ENCODE measurements at places on chromosomes 11 and 22.

DNA sequence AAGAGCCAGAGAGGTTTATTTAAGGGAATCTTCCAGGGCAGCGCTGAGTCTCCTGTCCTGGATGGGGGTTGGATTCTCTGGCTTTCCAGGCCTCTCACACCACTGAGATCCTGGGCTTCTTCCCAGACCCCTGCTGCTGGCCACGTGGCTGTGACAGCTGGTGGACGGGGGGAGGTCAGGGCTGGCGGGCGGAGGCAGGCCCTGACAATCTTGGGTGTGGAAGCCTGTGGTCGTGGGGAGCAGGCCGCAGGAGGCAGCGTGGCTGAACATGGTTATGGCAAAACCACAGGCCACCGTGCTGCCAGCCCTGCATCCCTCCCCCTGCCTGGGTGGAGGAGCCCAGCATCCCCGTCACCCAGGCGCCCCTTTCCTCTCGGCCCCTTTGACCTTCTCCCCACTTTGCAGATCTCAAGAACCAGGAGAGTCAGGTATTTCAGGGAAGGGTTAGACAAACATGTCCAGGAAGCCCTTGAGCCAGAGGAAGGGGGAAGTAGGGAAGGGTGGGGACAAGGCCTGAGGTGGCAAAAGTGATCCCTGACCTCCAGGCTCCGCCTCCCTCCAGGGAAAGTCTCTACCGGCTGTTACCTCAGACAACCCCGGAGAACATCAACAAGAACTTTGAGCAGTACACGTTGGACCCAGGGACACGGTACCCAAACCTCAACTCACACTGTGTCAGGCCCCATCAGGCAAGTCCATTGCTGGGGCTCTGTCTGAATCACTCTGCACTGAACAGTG is 111.8 kb downstream of the MICAL2 start:
- peak; percentile 60 for DNase-seq

DNA sequence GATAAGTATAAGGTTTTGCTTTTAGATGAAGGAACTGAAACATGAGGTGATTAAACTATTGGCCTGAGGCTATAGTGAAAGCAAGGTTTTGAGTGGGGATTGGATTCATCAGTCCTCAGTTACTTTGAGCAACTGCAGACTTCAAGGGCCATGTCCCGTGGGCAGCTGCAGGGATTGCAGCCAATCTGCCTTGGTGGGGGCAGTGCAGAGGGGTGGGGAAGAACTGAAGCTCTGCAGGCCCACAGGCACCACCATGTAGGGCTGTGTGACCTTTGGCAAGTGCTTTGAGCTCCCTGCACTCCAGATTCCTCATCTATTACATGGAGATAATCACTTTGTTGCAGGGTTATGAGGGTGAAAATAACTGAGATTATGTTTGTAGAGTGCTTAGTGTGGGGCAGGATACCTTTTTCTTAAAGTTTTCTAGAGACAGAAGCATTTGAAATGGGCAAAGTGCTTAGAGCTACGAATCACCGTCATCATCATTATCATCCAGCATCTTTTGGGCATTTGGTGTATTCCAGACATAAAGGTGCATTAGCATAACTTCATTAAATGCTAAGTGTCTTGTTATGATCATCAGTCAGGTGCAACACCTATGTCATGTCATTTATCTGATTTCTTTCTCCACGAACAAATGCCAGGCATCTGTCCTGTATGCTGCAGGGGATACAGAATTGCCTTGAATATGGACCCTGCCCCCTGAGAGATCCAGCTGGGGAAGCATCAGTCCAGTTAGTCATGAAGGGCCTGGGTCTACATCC is 72.1 kb upstream of the TENM4 start:
- DNase-seq, result no peak

DNA sequence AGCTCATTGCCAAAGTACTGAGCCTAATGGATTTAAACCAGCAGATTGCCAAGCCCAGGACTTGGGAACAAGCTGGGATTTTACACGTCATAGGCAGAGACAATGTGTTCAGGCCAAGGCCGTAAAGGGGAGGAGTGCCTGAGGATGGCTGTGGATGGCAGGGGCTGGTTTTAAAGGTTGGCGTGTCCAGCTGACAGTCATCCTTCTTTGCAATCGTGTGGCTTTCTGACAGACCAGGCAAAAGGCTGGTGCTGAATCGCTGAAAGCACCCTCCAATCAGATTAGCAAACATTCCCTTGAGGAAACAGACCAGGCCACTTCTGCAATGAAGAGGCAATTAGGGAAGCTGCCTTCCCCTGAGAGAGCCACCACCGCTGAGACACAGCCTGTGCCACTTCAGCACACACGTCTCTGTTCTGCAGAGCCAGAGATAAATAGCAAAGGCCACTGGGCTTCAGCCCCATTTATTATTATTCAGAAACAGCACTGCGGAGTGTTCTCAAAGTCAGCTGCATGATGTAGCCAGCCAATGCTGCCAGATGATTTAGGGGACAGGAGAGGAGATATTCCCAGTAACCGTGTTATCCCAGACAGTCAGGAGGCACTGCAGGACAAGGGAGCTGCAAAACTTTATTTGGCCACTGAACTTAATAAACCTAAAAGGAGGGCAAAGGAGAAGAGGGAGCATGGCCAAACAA is 54.2 kb upstream of the CSNK2A3 start:
- no peak for DNase-seq

GRCh38 chr11:110613197-110613918 is 98.9 kb downstream of the ARHGAP20 start:
- no peak for DNase-seq

- DNase-seq, result no peak
Observed at GRCh38 chr22:42343531-42344081, 73.2 kb upstream of the TCF20 start.

DNA sequence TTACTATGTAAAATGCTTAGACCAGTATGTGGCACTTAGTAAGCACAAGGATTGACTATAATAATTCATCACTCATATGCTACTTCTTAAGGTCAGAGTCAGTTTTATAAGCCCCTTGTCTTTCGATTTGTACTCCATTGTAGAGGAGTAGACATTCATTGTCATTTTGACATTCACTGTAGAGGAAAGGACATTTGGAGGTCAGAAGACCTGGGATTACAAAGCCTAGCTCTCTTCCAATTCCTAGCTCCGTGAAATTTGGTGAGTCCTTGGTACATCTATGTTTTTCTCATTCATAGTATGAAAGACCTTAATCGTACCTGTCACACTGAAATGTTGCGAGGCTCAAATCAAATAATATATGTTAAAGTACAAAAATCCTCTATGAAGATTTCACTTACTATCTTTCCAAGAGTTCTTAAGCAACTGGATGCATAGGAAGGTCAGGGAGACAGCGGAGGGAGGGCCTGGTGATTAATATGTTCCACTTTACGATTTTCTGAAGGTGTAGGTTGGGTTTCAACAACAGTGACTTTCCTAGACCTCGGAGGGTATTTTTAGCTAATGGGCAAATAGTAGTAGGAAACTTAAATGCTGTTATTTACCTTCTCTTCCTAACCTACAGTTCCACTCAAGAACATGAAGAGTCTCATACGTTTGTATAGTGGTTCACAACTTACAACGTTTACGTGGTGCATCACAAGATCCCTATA is 1.4 kb upstream of the EMSY start:
- no peak for DNase-seq

- no peak for DNase-seq
Observed at GRCh38 chr11:12846786-12847615, 162.1 kb upstream of the RASSF10 start.

DNA sequence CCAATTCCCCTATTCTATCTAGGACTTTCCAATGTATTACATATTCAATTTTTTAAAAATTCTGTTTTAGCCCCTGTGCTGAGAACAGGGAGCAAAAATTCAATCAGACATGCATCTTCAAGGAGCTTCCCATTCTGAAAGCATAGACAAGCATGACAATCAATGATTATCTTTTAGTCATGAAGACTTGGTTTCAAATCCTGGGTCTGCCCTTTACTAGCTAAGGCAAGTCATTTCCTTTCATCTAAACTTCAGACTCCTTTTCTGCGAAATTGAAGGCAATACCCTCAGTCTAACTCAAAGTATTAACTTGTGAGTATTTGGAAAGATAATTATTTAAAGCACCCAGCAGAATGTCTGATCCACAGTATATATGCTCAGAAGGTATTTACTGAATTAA is 24.1 kb downstream of the PAK1 start:
- no peak for DNase-seq

DNA sequence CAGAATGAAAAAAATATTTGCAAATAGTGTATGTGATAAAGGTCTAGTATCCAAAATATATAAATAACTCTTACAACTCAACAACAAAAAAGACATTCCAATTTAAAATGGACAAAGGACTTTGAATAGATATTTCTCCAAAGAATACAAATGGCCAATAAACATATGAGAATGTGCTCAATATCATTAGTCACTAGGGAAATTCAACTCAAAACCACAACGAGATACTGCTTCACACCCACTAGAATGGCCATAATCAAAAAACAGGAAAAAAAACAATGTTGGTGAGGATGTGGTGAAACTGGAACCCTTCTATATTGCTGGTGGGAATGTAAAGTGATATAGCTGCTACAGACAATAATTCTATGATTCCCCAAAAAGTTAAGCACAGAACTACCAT is 38.6 kb upstream of the RPS13 start:
- no peak for DNase-seq

DNA sequence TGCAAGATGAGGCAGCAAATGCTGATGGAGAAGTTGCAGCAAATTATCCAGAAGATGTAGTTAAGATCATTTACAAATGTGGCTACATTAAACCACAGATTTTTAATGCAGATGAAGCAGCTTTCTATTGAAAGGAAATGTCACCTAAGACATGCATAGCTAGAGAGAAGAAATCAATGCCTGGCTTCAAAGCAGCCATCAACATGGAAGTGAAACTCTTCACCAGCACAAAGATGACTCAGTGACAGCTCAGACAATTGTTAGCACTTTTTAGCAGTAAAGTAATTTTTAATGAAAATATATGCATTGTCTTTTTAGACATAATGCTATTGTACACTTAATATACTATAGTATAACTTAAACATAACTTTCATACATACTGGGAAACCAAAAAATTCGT is 71.4 kb downstream of the FANCF start:
- no peak for DNase-seq

GRCh38 chr11:44989831-44990566 is 39.3 kb upstream of the TP53I11 start:
- DNase-seq, result no peak

DNA sequence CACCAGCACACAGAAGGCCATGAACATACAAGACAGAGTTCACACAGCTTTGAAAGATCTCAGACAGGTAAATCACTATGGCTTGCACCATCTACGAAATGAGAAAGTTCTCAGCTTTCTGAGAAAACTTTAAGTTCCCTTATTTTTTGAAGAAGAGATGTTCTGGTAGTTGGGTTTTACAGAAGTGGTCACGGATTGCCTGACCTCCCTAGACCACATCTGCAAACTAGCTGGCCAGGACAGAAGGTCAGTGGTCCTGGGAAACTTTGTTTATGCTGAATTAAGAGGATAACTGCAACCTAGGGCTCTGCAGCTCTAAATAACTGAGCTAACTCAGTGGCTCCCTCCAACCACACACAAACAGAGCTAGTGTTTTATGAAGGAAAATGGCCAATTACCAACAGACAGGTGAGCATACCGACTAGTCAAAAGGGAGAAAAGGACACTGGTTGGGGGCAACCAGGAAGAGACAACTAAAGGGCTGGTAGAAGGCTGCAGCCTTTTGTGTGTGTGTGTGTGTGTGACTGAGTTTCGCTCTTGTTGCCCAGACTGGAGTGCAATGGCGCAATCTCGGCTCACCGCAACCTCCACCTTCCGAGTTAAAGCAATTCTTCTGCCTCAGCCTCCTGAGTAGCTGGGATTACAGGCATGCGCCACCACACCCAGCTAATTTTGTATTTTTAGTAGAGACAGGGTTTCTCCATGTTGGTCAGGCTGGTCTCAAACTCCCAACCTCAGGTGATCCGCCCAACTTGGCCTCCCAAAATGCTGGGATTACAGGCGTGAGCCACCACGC is 8.5 kb upstream of the SCN2B start:
- DNase-seq, result no peak

DNA sequence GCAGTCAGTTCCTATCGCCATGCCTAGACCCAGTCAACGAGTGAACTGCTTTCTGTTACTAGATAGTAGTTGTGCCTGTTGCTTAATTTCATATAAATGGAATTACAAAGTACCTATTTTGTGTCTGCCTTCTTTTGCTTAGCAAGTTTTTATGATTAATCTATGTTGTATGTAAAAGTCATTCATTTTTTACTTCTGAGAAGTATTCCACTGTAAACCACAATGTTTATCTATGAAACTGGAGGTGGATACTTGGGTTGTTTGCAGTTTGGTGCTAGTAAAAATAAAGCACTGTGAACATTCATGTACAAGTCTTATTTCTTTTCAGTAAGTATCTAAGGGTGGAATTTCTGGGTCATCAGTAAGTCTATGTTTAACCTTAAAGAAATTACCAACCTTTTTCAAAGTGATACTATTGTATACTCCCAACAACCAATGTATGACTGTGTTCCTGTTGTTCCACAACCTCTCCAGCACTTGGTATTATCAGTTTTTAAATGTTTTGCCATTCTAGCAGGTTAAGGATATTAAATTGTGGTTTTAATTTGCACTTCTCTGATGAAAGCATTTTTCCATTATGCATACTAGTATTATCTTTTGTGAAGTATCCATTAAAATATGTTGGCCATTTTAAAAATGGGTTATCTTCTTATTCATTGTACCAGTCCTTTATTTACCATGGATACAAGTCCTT is 68.2 kb downstream of the DNAJC24 start:
- DNase-seq, result no peak

DNA sequence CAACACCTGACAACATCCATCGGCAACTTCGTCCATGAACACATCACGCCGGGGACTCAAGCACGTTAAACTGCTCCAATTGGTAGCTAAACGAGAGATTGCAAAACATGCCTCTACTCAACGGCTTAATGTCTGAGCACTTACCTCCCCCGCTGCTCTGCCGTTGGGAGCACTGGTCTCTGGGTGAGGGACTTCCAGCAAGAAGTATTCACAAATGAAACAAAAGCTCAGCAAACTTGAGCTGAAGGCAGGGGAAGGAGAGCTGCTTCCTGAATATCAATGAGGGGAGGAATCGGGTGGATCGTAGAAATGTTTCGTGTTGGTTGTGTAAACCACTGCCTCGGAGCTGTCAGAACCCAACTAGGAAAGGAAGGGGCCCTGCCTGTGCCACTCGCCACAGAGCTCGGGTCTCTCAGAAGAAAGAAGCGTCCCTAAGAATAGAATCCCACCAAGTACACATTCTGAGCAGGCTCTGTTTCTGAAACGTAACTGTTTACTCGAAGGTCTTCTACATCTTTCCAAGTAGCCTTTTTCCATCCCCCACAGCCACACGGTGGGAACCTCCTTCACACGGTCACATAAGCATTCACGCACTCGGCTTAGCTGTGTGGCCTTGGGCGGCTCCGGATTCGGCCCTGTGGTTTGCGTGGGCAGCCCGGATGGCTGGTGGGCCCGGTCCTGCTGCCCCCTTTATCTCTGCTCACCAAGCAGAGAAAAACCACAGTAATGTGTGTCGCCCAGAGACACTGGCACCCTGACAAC is at the start of gene MLC1:
MLC1 (minus strand) TSS at position 216 of the 762 bp plus-strand sequence. CDS start 524 bp downstream, outside the sequence.
- DNase-seq, result no peak

GRCh38 chr11:7251487-7251835 is 243 bp upstream of the SYT9 start:
- DNase-seq, result no peak
